Activated T-cell treated with anti-CD3 and anti-CD28 coated beads for 48 hours (primary cell): ENCODE measurements at places on chromosomes 13 and 19.

GRCh38 chr19:10251792-10252694 lies at the start of gene MRPL4:
Gene MRPL4 (plus strand): TSS chr19:10252214. CDS start chr19:10252254, 40 bp downstream.
- DNase-seq, result peak; percentile 90

GRCh38 chr19:19741184-19741583 lies 8.3 kb upstream of the ZNF14 start:
- DNase-seq, result no peak

GRCh38 chr13:57630661-57631595 lies 616 bp upstream of the PCDH17 start:
- no peak for DNase-seq

- DNase-seq, result no peak
Observed at GRCh38 chr13:79999601-80000000, 341.3 kb downstream of the SPRY2 start.

DNA sequence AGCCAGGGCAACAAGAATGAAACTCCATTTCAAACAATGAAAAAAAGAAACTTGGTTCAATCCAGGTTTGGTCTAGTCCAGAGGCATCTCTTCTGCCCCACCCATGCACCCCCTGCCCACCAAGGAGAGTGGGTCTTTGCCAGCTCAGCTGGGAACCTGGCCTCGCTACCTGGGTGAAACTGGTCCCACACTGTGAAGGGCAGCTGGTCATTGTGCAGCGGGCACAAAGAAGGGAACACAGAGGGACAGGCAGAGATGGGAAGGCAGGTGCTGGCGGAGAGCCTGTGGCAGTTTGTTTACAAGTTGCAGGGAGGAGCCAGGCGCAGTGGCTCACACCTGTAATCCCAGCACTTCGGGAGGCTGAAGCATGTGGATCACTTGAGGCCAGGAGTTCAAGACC lies 50.2 kb downstream of the CPAMD8 start:
- no peak for DNase-seq

DNA sequence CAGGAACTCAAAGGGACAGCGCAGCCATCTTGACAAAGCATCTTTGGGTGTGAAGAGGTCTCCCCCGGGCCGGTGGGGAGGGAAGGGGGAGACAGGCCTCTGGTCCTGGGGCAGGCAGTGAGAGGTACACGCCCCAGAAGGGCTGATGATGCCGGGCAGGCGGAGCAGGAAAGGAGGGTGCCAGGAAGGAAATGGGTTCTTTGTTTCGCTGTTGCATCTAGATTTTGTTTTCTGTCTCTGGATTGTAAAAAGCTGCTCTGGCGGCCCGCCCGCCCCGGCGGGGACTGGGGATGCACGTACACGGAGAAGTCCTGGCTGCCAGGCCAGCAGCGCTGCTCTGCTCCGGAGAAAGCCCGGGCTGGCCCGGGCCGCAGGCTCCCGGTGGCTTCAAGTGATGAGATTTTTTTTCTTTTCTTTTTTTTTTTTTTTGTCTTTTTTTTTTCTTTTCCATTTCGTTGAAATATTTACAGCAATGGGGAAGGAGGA lies 13.2 kb upstream of the ASF1B start:
- peak; percentile 25 for DNase-seq

DNA sequence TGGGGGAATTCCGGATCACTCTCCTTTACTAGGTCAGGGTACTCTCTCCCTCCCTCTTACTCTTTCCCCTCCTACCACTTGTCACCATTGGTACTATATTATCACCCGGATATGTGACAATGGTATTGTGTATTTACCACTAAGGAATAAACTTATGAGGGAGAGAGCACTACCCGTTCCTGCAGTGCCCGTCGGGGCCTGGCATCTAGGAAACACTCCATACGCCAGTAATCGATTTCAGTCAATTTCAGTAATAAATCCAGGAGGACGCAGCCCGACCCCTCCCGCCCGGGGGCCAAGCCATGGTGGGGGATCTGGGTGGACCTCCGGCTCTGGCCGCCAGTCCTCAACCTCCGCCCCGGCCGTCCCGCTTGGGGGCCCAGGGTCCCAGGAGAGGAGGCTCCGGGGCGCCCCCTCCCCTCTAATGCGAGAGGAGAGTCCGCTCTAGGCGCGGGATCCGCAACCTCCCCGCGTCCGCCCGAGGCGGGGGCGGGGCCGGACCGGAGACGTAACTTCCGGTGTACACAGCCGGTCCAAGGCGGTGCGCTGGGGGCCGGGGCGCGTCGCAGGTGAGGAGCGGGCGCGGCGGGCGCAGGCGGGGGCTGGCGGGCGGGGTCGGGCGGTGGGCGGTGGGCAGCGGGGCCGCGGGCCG lies at the start of gene GARRE1:
TSS of gene GARRE1 (plus strand) at position 509 of the 652 bp plus-strand sequence. CDS start 45,920 bp downstream, outside the sequence.
- peak; percentile 84 for DNase-seq

DNA sequence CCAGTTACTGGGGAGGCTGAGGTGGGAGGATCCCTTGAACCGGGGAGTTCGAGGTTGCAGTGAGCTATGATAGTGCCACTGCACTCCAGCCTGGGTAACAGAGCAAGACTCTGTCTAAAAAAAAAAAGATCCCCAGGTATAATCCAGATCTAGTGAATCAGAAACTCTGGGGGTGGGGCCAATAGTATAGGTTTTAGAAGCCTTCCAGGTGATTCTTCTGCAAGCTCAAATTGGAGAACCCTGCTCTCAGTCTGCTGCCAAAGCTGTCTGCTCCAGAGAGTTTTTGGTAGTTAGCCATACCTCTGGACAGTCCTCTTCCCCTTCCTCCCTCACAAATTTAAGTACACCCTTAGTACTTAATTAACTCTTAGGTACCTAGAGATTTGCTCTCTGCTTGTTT lies 28.0 kb downstream of the SERP2 start:
- no peak for DNase-seq

- no peak for DNase-seq
Observed at GRCh38 chr13:113405481-113406300, 41.8 kb upstream of the GRTP1 start.

DNA sequence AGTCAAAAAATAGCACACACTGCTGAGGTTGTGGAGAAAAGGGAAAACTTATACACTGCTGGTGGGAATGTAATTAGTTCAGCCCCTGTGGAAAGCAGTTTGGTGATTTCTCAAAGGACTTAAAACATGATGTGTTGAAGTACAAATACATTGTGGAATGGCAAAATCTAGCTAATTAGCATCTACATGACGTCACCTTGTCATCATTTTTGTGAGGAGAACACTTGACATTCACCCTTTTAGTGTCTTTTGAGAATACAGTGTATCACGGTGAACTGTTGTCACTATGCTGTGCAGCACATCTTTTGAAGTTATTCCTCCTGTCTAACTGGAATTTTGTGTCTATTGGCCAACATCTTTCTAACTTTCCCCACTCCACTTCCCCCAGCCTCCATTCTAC lies 5.6 kb downstream of the OR7A10 start:
- no peak for DNase-seq

DNA sequence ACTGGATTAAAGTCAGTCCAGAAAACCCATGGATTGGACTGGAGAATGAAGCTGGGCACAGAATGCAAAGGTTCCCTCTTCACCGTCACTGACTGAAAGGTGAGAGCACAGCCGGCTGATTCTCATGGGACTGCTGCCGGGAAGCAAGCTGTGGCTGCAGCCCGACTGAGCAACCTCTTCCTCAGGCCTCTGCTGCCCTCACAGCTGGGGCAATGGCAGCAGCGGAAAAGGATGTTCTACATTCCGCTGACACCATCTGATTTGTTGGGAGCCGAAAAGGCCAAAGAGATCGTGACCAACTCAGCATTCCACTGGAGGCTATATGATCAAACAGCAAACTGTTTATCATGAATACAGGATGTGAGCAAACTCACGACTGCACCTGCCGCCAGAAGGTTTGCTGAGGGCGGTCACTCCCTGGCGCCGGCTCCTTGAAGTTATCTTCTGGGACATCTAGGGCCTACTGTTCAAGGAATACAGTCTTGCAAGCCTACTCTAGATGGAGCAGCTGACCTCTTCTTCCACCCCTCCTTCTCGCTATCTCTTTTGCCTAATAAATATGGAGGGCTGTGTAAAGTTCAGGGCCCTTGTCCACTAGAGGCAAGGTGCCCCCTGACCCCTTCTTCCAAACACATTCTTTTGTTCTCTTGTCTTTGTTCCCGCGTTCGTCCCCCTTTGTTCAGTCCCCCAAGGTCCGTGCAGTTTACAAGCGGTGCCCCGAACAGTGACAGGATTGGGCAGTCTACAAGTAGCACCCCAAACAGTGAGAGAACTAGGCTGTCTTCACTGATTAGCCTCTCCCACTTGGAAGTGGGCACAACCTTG lies 19.6 kb upstream of the SIGLEC6 start:
- DNase-seq, result no peak

DNA sequence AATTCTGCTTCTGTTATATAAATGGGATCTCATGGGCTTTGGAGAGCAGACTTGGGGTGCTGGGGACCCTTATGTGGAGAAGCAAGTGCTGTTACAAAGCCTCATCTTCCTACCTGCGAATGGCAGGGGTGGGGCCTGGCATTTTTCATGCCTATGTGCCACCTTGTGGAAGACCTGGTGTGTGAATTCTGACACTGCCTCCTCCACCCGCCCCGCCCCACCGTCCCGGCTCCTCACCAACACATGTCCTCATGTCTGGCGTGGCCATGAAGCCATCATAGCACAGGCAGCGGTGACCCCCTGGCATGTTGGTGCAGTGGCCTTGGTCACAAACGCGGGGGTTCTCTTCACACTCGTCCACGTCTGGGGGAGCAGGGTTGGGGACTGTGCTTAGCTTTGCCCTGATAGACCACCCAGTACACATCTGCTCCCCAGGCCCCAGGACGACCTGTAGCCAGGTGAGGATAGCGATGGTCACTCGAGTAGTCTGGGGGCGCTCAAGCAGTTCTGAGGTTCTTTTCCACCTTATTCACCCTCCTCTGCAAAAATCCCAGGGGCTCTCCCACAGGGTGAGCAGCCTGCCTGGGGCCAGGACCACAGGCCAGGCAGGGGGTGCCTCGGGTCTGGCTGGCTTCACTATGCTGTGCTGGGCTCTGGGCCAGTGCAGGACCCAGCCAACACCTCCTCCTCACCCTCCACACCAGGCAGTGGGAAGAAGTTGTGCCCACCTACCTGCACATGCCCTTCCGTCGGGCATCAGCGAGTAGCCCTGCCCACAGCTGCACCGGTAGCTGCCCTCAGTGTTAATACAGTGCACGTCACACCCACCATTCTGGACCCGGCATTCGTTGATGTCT lies 32.7 kb downstream of the FBN3 start:
- DNase-seq, result no peak

- no peak for DNase-seq
Observed at GRCh38 chr13:61110732-61111131, 304.9 kb downstream of the PCDH20 start.

- no peak for DNase-seq
Observed at GRCh38 chr19:54206831-54207177, 6.1 kb downstream of the RPS9 start.

- DNase-seq, result no peak
Observed at GRCh38 chr13:51707461-51707860, 96.5 kb downstream of the DHRS12 start.

GRCh38 chr19:33819506-33819879 lies 22.8 kb downstream of the KCTD15 start:
- DNase-seq, result no peak

DNA sequence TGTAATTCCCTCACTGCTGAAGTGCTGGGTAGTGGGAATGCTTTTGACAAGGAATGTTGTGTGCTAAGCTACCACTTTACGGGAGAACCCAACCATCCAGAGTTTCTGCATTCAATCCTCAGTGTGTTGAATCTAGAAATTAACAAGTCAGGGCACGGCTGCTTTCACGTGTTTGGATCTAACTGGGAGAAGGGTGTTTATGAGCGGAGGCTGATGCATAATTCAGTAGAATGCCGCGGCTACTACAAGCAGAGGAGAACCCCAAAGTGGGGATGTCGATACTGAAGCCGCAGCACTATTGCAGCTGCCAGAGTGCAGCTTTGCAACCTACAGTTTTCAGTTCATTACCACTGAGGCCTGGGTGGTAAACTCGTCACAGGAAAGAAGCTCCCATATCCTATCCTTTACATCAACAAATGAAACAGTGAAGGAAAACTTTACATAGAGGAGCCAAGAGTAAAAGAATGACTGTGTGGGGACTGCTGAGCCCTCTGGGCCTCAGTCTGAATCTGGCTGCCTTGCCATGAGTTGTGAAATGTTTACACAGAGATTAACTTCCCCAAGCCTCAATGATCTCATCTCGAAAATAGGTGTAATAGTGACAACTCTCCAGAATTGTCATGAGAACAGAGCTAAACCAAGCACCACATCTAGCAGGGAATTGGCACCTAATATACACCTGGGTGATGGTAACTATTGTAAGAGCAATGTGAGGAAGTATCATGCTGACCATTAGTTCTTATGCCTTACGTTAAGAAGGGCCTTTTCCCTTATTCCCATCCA lies 531.7 kb downstream of the MYO16 start:
- no peak for DNase-seq

DNA sequence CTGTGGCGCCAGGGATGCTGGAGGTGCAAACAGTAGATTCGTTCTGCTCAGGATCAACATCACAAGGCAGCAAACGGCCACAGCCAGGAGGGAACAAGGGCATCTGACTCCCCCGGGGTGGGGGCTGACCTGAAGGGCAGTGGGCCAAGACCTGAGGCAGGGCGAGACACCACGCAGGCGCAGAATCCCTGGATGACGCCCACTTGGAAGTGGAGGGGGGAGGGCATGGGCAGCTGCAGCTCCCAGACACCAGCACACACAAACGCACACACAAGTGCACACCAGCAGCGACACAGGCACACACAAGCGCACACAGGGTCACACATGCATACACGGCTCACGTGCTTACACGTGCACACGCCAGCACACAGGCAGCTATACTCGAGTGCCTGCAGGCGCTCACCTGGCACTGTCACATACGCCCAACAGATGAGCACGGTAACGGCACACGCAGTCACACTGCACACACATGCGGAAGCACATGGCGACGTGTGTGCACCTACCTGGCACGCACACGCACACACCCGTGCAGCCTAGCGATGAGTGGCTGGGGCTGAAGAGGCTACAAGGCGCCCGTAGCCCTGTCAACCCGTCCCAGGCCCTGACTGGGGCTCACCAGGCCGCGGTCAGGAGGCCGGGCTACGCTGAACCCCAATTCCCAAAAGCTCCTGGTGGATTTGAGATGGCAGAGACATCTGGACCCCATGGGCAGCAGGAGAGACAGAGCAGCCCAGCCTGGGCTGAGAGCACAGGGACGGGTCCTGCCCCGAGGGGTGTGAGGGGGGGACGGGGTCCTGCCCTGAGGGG lies 5.5 kb downstream of the C2CD4C start:
- DNase-seq, result no peak
